ENCODE measurements at places on chromosomes 16 and 17.

- no peak for DNase-seq
Measured at GRCh38 chr16:87620201-87620495, 17.8 kb downstream of the JPH3 start.

GRCh38 chr17:77288115-77288619 is 147.4 kb downstream of the SEC14L1 start:
- DNase-seq, result no peak

DNA sequence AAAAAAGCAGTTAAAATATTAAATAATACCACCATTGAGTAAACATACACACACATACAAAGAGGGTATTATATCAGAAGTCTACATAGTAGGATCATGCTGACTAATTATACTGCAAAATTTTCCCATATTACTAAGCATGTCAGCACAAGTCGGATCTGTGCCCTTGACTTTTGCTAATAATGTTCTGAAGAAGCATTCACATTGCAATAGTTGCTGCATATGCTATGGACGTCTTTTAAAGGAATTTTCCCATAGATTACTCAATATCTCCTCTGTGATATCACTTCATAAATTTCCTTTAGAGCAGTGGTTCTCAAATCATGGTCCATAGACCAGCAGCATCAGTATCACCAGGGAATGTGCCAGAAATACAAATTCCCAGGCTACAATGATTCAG is 110.9 kb upstream of the NUDT7 start:
- DNase-seq, result no peak

DNA sequence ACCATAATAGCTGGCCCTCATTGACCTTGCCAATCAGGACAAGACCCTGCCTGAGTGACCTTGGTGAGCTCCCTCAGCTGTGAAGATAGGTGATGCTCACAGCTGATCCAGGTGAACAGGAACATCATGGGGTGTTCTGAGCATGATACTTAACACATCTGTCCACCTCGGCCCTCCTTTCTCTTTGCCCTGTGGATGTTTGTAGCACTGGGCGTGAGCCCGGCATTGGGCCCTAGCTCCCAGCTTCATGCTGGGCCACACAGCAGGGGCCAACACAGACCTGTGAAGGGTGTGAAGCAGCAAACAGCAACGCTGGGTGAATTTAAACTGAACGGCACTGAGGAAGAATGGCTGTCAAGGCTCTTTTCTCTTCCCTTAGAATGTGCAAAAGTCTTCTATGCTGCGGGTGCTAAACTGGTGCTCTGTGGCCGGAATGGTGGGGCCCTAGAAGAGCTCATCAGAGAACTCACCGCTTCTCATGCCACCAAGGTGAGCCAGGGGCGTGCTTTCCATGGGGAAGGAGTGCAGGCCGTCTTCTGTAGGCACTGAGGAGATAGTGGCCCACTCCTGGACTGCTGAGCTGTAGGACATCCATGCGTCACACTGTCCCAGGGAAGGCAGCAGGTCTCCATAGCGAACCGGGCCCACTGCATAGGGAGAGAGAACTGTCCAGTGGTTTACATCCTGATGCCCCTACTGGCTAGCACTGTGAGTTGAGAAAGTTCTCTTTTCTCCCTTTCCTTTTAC is 35.9 kb downstream of the TMEM11 start:
- DNase-seq, result no peak

- no peak for DNase-seq
Measured at GRCh38 chr16:16158741-16159374, 64.4 kb downstream of the ABCC6 start.

GRCh38 chr17:41658846-41659245 is 29.8 kb upstream of the EIF1 start:
- no peak for DNase-seq

DNA sequence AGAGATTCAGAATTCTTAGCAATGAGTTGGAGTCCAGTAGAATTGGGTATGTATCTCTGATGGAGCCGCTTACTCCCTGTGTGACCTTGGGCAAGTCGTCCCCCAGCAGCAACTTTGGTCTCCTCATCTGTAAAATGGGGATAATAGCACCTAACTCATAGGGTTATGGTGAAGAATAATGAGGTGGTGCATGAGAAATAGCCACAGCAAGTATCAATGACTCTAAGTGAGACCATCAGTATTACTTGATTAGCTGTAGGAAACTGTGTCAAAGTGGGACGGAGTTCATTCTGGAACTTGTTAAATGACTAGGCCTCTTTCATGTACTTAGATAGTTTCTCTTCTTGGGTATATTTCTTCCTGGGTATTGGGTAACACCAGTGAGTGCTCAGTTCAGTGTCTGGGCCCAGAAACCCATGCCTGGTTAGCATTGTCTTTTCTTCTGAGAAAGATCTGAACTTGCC is 6.4 kb downstream of the PRKCB start:
- no peak for DNase-seq

GRCh38 chr17:68640242-68640989 is 39.2 kb upstream of the FAM20A start:
- DNase-seq, result no peak

DNA sequence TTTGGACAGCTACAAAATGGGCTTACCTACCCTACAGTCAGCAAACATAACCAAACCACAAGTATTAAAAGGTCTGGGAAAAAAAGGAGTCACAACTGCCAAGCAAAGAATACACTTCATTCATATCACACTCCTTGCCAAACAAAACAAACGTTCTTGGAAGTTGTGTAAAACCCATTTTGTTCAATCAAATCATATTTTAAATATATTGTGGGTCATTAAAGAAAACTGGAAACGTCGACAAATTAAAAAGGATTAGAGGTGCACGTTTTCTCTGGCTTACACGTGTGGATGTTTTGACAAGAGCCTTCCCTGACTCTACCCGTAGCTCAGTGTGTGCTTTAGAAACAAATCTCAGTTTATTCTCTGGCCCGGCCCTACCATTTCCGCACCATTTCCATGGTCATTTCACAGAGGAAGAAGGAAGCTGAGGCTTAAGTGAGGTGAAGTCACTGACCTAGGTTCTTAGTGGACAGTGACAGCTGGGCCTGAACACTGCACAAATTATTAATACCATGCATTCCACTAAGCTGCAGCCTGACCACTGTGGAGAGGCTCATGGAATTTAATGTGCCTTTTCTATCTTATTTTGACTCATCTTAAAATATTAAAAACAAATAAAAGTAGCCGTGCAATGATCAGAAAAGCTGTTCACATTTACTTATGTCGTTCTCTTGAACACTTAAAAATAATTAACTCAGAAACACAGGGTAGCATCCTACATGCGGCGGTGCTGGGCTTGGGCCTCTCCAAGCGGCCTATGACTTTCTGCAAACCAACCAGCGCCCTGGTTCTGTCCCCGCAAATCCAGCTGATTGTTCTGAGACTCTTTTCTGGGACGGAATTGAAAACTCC is 968 bp downstream of the CEP112 start:
- no peak for DNase-seq

- DNase-seq, result no peak
Measured at GRCh38 chr16:57578521-57579360, 36.3 kb downstream of the ADGRG5 start.

- DNase-seq, result no peak
Measured at GRCh38 chr17:28733346-28733745, 4.8 kb downstream of the NEK8 start.

DNA sequence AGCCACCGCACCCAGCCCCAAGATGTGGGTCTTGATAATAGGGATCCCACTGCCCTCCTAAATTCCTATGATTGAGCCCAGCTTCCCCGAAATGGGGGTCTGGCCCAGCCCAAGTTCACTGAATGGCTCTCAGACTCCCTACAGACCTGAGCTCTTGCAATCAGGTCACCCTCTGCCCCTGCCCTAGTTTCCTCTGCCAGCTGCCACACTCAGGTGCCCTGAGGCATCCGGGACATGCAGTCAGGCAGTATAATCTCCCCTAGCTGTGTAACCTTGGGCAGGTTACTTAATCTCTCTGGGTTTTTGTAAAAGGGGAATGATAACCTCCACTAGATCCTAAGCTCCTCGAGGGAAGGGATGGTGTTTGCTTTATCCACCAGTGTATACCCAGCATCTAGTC is 61.1 kb upstream of the TOB1 start:
- DNase-seq, result no peak

DNA sequence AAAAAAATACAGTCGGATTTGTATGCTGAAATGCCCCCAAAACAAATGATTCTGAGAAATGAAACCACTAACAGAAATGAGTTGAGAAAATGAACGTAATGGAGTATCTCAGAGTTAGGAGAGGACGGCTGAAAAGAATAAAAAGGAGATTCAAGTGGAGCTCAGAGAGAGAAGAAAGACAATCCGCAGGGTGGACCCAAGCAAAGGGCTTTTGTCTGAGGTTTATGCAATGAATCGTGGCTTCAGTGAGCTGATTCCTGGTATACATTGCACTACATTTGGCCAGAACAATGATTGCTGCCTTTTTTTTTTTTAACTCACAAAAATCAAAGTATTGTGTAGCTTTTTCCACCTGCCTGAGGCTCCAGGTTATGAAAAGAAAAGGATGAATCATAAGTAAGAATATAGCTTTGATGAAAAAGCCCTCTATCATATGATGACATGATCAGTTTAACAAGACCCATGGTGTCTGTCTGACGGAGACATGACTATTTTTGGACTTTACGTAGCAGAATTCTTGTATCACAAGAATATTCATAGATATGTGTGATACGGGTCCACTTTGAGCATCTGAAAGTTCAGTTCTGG is 4.4 kb upstream of the MED9 start:
- DNase-seq, result no peak

GRCh38 chr16:84156342-84156784 is 11.3 kb downstream of the DNAAF1 start:
- no peak for DNase-seq

GRCh38 chr17:34254651-34255380 is at the start of gene CCL2:
CCL2 (plus strand) TSS chr17:34255285; CDS start chr17:34255350, 65 bp downstream.
- no peak for DNase-seq

DNA sequence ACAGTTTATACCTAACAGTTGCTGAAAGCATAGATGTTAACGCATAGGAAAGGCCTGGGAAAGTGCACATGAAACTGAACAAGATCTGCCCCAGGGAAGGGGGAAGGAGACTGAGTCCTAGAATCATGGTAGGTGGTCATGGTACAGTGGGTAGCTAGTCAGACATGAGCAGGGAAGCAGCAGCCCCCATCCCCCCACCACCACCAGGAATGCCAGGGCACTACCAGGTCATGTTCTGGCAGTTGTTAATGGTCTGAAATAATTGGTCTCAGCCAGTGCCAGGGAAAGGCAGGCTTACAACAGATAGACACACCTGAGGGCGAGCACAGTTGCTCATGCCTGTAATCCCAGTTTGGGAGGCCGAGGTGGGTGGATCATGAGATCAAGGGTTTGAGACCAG is 185.2 kb downstream of the CPPED1 start:
- DNase-seq, result no peak

DNA sequence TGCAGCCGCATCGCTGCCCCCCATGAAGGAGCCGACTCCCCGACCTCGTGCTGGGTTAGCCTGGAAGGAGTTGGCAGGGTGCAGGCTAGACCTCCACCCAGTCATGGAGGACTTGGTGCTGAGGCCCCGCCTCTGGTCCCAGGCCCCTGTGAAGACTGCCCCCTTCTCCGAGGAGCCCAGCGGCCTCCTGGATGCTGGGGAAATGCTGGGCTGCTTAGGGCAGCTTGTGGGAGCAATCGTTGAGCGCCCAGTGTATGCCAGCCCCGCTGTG is 1.8 kb downstream of the SSTR5 start:
- no peak for DNase-seq

DNA sequence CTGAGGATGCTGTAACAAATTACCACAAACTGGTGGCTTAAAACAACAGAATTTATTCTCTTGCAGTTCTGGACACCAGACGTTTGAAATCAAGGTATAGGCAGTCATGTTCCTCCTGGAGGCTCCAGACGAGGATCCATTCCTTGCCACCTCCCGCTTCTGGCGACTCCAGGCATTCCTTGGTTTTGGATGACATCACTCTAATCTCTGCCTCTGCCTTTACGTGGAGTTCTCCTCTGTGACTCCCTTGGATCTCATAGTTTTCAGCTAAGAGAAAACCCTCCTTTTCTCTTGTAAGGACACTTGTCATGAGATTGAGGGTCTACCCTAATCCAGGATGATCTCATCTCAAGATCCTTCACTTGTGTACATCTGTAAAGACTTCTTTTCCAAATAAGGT is 31.4 kb upstream of the HS3ST3B1 start:
- DNase-seq, result no peak

DNA sequence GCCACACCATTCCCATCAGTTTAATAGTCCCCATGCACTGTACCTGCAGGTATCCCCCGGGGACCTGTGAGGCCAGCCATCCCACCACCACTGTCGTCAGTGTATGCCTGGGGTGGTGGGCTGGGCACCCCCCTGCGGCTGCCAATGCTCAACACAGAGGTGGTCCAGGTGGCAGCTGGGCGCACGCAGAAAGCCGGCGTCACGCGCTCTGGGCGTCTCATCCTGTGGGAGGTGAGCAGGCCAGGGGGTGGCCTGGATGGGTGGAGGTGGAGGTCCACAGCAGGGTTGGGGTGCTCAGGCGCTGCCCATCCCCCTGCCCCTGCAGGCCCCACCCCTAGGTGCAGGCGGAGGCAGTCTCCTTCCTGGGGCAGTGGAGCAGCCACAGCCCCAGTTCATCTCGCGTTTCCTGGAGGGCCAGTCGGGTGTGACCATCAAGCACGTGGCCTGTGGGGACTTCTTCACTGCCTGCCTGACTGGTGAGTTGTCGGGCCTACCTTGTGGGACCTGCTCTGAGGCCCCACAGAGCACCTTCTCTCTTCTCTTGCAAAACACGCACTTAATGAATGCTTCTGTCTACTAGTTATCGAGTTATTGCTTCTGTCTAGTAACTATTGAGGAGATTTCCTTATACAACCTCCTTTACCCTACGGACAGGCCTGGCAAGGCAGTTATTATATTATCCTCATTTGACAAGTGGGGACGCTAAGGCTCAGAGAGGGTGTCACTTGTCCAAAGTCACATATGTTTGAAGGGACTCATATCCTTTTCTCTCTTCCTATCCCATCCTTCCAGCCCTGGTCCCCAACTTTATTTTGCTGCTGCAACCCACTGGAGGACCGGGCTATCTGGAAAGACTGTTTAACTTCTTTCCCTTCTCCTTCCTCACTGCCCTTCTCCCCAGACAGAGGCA is 5.8 kb upstream of the TRAF4 start:
- DNase-seq, result no peak

- no peak for DNase-seq
Measured at GRCh38 chr17:69672924-69673323, 258.4 kb downstream of the MAP2K6 start.

GRCh38 chr16:1923299-1924034 is 5.3 kb upstream of the HS3ST6 start:
- DNase-seq, result no peak

GRCh38 chr16:5841974-5842373 is 744.4 kb upstream of the EEF2KMT start:
- DNase-seq, result peak; percentile 14

- no peak for DNase-seq
Measured at GRCh38 chr17:564526-565065, 150.0 kb downstream of the VPS53 start.

- no peak for DNase-seq
Measured at GRCh38 chr16:73771196-73772064, 525.2 kb upstream of the PSMD7 start.

- DNase-seq, result no peak
Measured at GRCh38 chr17:79865351-79866210, 26.3 kb upstream of the CBX4 start.

- DNase-seq, result no peak
Measured at GRCh38 chr16:22346483-22346882, 27.9 kb downstream of the CDR2 start.
